Fibroblast of the aortic adventitia (primary cell): ENCODE measurements at places on chromosomes 1 and 21. TPM values are rescaled to one million over a fixed set of nuclear protein-coding genes. Genes with fewer than 3 reads are reported as not detected.

The FCGR3A gene
- not detected in 2 replicates for total RNA-seq

The PRKAA2 gene
- total RNA-seq = 0.16 and 3.7 TPM in 2 replicates

- DNase-seq = no peak
These were observed 43.0 kb downstream of the ATG4C start for GRCh38 chr1:62826901-62827300.

DNA sequence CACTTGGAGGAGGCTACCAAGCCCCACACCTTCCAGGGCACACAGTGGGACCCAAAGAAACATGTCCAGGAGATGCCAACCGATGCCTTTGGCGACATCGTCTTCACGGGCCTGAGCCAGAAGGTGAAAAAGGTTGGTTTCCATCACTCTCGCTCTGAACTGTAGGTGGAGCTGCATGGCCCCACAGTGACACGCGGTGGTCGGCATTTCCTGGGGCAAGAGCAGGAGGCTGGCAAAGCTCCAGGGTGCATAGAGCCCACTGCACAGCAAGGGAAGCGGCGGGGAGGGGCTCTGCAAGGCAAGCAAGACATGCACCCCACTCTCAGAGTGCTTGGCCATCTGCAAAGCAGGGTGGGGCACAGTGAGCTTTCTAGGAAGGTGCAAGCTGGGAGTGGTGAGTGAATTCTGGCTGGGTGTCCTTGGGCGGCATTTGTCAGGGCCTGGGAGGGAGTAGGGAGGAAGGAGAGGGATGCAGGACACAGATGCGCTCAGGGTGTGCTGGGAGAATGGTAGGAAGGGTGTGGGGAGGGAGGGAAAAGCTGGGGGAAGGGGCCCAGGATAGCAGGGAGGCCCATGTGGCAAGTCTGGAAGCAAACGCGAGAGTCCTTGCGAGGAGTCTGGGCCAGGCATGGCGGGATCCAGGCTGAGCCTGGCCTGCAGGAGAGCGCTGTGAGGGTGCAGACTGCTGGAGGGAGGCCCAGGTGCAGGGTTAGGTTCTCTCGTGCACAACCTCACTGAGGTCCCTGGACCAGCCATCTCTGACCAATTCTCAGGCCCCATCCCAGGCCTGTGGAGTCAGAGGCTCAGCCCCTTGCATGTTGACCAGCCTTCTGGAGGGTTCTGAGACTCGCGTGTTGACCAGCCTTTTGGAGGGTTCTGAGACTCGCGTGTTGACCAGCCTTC, 11.0 kb downstream of the TRPM2 start:
- DNase-seq = no peak

- no peak for DNase-seq
These were observed 69.8 kb downstream of the STUM start for GRCh38 chr1:226618380-226618779.
